Right renal cortex interstitium (tissue), 3 donors: ENCODE measurements at places on chromosomes 11 and 22. TPM values are rescaled to one million over a fixed set of nuclear protein-coding genes. Genes with fewer than 3 reads are reported as not detected.

Gene MAP6
- 9.5 TPM for polyA plus RNA-seq

Gene NELL1
- polyA plus RNA-seq = 2.8 TPM

Gene HTR3A
- polyA plus RNA-seq = not detected

Gene CACNA1I
- 0.04 TPM for polyA plus RNA-seq

Gene PLXNB2
- polyA plus RNA-seq = 218 TPM

Gene OR51B4
- not detected for polyA plus RNA-seq

DNA sequence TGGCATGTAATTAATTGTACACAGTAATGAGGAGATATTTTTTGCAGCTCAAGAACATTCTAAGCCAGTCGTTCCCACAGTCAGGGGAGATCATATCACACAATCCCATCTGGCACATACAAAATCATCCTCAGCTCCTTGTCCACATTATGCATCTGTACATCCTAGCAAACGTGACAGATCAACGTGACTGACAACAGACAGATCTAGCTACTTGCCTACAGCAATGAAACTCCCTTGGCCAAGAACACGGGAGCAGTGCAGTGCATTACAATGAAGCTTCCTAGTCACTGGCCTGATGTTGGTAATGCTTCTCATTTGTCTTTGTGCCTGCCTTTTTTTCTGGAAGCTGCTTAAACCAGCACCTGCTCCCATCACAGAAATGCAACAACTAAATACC lies 24.5 kb upstream of the GUCY1A2 start:
- no peak for DNase-seq

DNA sequence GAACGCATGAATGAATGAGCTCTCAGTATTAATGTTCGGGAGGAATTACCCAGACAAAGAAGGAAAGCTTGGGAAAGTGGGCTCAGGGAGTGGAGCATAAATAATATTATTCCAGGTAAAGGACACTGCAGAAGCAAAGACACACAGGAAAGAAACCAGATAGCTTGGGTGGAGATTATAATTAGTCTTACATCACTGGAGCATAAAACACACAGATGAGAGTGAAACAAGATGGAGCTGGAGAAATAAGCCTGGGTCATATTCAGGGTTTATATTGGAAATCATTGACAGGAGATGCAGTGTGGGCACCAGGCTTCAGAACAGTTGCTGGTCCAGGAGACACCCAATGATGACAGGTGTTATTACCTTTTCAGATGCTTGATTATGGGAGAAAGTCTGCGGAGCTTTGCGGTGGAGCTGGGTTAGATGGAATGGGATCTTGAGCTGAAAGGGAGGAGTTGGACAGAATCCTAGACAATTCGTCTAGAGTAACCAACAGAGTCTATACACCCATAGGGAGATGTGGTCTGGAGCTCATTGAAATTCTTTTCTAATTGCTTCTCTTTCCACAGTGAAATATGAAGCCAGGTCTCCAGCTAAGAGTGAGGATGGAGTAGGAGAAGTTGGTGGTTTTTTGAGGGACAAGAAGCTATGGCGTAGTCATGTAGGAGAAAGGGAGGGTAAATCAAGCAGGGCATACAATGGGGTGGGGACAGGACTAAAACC lies 227.2 kb downstream of the FAM76B start:
- no peak for DNase-seq

- DNase-seq = no peak
Observed at GRCh38 chr11:17331669-17332068, 19.9 kb upstream of the NCR3LG1 start.

DNA sequence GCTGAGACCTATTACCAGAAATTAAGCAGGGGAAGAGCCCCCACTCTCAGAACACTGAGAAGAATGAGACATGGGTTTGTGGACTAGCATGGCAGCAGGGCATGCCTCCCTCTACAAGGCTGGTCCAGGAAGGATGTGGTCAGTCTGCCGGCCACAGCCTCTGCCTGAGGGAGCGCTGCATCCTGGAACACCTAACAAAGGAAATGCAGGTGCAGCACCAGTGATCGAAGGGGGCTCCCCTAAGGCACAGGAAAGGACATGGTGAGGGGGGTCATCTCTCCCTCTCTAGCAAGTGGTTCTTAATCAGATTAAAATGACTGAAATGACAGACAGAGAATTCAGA lies 40.6 kb upstream of the ARL14EP start:
- no peak for DNase-seq

DNA sequence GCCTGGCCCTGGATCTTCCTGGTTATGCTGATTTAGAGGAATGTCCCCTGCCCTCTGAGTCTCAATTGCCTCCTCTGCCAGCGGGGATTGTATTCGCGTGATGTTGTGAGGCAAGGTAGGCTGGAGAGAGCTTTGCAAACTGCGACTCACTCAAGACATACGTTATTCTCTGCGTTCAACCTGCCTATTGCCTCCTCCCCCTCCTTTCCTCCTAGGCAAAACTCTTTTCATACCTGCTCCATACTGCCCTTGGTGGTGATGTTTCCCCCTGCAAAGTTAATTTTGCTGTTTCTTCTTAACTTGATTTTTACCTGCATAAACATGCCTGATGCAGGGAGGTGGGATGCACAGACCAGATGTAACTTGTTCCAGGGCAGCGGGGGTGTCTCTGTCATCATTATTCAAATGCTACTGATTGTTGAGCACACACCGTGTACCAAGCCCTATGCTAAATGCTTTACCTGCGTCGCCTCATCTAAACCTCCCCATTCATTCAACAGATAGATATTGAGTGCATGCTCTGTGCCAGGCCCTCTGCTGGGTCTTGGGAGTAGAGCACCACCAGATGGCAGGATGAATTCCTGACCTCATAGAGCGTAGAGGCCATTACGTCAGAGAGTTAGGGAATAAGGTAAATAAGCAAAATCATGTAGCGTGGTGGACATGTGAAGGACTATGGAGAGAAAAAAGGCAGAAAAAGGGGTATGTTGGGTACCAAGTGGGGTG lies 29.0 kb downstream of the SGSM1 start:
- DNase-seq = no peak

DNA sequence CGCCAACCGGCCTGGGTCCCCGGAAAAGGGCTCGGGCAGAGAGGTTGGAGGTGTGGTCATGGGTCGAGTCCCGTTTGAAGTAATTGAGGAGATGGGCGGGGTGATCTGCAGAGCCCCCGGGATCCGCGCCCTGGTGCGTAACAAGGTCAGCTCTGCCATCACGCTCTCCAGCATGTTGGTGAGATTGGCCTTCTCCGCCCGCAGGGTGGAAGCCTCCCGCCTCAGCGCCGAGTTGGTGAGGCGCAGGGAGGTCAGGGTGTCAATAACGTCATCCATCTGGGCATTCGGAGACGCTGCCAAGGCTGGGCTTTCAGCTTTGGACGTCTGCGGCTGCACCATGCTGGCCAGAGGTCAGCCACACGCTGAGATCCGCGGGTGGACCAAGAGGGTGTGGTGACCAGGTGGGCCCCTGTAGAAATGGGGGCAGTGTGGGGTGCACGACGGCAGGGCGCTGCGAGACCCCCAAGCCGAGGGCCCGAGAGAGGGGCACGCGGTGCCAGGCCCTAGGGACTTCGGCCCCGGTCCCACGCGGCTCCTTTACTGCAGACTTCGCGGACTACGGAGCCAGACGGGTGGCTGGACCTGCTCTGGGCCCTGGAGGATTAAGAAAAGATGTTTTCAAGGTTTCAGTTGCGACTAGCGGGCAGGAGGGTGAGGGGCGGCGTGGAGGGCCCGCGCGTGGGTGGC lies 672 bp downstream of the RTL6 start:
- peak; percentile 25 for DNase-seq

- DNase-seq = no peak
Observed at GRCh38 chr11:21554284-21554683, 638.6 kb upstream of the ANO5 start.

DNA sequence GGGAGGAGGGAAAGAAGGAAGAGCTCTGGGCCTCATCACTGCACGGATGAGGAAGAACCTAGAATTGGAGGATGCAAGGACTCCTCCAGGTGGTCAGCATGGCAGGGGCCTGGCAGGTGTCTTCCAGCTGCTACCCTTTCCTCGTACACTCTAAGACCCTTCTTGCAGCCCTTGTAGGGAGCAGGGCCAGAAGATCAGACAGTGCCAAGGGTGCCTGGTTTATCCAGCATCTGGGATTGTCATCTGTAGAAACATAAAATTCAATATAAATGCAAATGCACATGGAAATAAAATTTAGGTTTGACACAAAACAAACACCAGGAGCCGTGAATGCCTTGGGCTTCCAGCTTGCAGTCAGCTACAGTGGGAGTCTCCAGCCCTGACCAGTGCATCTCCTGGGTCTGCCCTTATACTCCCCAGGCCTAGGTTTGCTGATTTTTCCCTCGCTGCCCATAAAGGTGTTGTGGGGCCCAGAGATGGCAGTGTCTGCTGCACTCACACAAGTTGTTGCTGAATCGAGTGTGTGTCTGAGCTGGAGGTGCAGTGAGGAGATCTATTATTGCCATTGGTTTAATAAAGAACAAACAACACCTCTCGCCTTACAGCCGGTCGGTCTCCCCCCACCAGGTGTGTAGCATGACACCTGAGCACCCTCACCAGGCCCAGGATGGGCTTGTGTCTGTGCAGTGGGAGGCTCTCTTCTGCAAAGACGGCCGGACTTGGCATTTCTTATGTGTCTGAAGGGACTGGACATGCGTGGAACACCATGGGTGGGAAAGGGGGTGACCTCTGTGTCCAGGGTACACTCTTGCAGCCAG lies 87.1 kb downstream of the BCR start:
- DNase-seq = no peak

DNA sequence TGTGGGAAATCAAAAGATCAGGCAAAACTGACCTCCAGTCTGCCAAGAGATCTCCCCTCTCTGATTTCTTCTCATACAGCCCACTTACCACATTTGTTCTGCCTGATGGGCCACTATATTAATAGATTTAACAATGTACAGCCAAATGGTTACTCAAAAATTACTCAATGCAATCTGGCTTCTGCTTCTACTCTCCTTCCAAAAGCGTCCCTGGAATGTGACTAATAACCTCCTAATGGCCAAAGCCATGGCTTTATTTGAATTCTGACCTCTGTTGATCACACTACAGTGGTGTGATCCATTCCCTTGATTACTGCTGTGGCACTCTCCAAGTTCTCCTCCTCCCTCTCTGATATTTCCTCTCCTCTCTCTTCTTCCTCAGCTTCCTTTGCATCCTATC lies 86.2 kb downstream of the MPPED2 start:
- no peak for DNase-seq

- no peak for DNase-seq
Observed at GRCh38 chr22:38948181-38948940, 9.0 kb upstream of the APOBEC3A start.
